ENCODE measurements at places on chromosomes 2 and 18.

DNA sequence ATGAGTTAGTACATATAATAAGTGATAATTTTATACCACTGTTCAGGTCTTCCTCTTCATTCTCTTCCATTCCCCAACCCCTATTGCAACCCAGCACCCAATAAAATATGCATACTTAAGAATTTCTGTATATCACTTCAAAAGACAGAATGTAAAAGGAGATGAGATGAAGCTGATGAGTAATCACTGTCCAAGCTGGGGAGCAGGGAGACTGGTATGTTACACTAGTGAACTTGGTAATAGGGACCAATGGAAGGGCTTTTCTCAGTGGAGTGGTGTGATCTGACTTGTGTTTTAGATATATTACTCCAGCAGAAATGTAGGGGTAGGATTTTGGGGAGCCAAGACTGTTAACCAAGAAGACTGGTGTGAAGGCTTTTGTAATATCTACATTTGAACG lies 18.0 kb upstream of the ARHGAP28 start:
- no peak for DNase-seq

DNA sequence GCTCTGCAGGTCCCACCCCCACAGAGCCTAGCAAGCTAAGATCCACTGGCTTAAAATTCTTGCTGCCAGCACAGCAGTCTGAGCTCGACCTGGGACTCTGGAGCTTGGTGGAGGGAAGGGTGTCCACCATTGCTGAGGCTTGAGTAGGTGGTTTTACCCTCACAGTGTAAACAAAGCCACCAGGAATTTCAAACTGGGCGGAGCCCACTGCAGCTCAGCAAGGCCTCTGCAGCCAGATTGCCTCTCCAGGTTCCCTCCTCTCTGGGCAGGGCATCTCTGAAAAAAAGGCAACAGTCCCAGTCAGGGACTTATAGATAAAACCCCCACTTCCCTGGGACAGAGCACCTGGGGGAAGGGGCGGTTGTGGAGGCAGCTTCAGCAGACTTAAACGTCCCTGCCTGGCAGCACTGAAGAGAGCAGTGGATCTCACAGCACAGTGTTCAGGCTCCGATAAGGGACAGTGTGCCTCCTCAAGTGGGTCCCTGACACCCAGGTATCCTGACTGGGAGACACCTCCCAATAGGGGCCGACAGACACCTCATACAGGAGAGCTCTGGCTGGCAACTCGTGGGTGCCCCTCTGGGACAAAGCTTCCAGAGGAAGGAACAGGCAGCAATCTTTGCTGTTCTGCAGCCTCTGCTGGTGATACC lies 20.0 kb upstream of the NEMP2 start:
- no peak for DNase-seq

DNA sequence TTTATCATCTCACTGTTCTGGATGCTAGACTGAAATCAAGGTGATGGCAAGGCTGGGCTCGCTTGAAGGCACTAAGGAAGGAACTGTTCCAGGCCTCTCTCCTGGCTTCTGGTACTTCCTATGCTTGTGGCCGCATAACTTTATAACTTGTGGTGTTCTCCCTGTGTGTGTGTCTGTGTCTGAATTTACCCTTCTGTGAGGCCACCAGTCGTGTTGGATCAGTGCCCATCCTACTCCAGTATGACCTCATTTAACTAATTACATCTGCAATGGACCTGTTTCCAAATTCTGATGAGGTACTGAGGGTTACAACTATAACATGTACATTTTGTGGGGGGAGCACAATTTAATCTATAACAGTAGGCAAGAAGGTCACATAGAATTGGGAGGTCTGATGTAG lies 41.6 kb downstream of the LYPD6B start:
- DNase-seq, result no peak

- DNase-seq, result no peak
Measured at GRCh38 chr18:55307505-55307904, 280.5 kb downstream of the TCF4 start.

DNA sequence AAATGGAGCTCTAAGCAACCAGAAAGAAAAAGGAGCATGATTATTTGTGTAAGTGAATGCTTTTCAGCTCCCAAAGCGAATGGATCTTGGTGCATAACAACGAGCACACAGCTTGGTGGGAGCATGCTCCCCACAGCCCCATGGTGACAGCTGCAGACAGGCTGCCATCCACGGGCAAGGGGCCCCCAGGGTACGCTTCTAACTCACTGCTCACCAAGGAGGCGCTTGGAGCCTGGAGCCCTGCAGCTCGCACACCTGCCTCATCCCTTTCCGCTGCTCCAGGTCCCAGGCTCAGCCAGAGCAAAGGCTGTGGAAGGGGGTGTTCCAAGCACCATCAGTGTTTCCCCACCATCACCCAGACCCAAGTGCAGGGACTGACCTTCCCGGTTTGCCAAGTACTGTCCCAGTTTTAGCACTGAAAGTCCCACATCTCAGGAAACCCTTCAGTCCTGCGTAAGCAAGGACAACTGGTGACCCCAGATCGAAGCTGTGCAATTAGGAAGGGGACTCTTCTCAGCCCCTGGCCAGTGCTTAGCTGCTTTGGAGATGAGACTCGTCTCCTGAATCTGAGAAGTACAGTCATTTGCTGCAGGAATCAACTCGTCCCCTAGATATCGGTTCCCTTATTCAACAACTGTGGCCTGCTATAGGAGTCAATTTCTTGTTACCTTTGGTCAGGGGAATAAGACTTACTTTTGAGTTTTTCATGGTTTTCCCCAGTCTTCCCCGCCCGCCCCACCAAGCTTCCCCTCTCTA lies 50.0 kb upstream of the ATG16L1 start:
- DNase-seq, result no peak

DNA sequence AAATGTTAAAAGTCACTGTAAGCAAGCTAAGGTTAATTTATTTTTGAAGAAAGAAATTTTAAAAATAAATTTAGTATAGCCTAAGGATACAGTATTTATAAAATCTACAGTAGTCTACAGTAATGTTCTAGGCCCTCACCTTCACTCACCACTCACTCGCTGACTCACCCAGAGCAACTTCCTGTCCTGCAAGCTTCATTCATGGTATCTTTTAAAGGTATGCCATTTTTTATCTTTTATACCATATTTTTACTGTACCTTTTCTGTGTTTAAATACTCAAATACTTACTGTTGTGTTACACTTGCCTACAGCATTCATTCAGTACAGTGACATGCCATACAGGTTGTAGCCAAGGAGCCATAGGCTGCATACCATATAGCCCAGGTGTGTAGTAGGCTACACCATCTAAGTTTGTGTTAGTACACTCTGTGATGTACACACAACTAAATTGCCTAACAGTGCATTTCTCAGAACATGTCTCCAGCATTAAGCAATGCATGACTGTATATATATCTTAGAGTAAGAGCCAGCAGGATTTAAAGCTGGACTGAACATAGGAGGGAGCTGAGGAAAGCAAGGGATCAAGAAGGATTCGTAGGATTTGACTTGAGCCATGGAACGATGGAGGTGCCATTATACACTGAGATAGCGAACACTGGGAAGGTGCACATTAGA lies 83.1 kb upstream of the KLF7 start:
- no peak for DNase-seq

DNA sequence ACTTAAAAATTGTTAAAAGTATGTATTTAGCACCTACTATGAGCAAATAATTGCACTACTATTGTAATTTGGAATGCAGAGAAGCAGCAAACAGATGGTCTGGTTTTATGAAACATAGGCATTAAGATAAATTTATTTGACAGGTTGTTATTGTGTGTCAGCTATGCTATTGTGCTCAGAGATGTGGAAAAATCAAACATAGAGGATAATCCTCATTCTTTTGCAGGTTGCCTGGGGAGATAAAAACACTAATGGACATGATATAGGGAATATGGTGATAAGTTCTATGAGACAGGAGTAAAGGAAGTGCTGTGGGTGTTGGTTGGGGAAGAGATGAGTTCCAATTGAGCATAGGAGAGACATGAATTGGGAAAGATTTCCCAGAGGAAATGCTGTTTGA lies 71.3 kb downstream of the PPP1R1C start:
- DNase-seq, result no peak

- DNase-seq, result no peak
Measured at GRCh38 chr2:206062724-206063123, 23.2 kb downstream of the INO80D start.

- DNase-seq, result peak; percentile 8
Measured at GRCh38 chr2:200239216-200239615, 67.3 kb upstream of the SPATS2L start.

DNA sequence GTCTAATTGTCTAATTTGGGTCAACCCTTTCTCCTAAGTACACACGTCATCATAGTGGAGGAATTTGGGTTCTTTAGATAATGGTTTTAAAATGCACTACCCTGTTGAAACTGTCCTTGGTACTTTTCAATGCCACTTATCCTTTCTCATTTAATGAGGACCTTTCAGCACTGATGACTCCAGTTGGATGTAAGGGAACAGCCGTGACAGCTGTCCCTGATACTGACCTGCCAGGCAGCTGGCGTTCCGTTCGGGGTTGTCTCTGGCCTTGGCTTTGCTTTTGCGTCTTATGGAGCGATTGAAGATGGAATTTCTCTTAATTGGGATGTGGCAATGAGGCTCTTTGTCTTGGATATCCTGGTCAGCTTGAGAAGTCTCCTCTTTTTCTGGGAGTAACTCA lies 38.7 kb downstream of the NGEF start:
- DNase-seq, result no peak

GRCh38 chr2:196399722-196400691 lies 228.6 kb upstream of the STK17B start:
- no peak for DNase-seq

Measured in CMK (cell line).